ENCODE measurements at places on chromosomes 7 and 10. TPM values are rescaled to one million over a fixed set of nuclear protein-coding genes. Genes with fewer than 3 reads are reported as not detected.

DNA sequence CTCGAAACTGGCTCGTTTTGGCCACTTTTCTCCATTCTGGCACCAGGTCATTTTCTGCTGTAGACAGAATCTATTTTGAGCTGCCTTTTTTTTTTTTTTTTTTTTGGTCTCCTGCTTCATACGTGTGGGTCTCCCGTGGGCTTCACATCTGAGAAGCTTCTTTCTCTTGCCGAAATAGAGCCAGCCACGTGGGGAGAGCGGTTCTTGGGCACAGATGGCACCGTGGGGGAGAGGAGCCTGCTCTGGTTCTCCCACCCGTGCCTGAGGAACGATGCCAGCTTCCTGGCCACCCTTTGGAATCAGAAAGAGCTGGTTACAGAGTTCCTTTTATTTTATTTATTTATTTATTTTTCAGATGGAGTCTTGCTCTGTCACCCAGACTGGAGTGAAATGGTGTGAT lies 48.7 kb upstream of the OCM2 start:
- peaks cover 8% of the 10 kb centered on the region for H3K27me3 ChIP-seq
- no peaks in the 10 kb centered on the region for H3K4me1 ChIP-seq
- H3K36me3 ChIP-seq: no peaks in the 10 kb centered on the region
- no peak for DNase-seq
- H3K27ac ChIP-seq: no peak overlapping the region

DNA sequence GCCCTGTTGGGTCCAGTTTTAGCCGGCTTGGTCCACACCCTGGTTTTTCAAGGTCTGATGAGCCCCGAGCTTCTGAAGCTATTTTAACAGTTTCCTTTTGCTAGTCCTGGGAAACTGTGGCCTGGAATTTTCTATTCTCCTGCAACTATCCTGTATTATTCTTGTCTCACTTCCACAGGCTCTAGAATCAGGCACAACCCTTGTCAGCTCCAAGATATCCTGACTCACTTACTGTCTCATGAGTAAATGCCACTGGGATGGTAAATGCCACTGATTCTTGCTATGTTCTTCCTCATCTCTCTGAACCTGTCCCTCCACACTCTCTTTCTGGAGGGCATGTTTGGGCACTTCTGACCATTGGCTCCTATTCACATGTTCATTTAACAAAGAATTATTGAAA lies 611.5 kb upstream of the IGFBP3 start:
- no peaks in the 10 kb centered on the region for H3K36me3 ChIP-seq
- no peaks in the 10 kb centered on the region for H3K4me1 ChIP-seq
- H3K27ac ChIP-seq: no peak overlapping the region
- no peak overlapping the region for H3K4me3 ChIP-seq
- no peak for DNase-seq

The NCF1 gene
- total RNA-seq: 0.30 TPM

- H3K27ac ChIP-seq: no peak overlapping the region
- H3K27me3 ChIP-seq: no peaks in the 10 kb centered on the region
- H3K4me3 ChIP-seq: no peak overlapping the region
- H3K36me3 ChIP-seq: no peaks in the 10 kb centered on the region
Measured at GRCh38 chr7:80410081-80410480, 101.8 kb downstream of the GNAT3 start.

The PTPRE gene
- 27.1 TPM for total RNA-seq

- no peaks in the 10 kb centered on the region for H3K27me3 ChIP-seq
- H3K36me3 ChIP-seq: peaks cover 88% of the 10 kb centered on the region
- H3K4me1 ChIP-seq: peaks cover 58% of the 10 kb centered on the region
- H3K4me3 ChIP-seq: no peak overlapping the region
- no peak for DNase-seq
Measured at GRCh38 chr10:100355086-100355485, 8.1 kb downstream of the SCD start.

DNA sequence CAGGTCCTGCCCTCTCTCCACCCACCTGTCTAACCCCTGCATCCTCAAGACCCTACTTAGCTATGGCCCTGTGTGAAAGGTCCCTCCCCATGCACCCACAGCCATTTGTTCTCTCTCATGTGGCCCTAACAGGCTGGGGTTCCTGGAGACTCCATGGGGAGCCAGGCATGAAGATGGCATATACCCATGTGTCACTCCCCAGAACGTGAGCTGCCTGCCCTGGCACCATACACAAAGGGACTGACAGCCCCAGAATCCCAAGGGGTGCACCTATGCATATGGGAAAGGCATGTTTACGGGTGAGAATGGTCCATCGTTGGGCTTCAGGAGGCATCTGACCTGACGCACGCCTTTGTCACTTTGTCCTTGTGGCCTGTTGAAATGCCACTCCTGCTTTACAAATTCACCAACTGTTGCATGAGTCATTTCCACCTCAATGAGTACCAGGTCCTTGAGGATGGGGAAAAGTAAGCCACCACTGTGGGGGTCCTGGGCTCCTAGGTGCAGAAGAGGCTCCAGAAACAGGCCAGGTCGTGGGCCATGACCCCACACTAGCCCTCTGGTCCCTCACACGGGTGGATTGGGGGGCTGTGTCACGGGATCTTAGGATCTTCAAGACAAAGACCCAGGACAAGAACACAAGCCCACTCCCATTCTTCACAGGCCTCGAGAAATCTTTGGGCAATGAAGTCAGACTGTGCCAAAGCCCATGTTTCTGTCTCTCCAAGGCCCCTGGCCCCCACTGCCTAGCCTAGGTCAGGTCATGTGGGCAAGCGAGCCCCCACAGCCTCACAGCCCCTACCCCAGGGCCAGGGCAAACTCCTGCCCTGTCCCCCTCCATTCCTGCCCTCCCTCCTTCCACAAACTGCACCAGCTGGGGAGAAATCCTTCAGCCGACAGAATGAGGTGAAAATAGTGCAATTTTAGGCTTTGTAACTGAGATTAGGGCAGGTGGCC lies 8.6 kb downstream of the GPRIN2 start:
- no peak overlapping the region for H3K27ac ChIP-seq
- H3K27me3 ChIP-seq: peaks cover 6% of the 10 kb centered on the region
- no peak overlapping the region for H3K4me3 ChIP-seq

The PIK3AP1 gene
- total RNA-seq: 11.5 TPM

The GDF2 gene
- total RNA-seq: not detected

Data from activated CD8-positive, alpha-beta memory T cell treated with anti-CD3 and anti-CD28 coated beads, Interleukin-2, amount 10 ng/mL, durations not matched to agents 7 days and 5 days (primary cell).